Astrocyte of the spinal cord (primary cell): ENCODE measurements at places on chromosomes 7 and 10.

- no peak for DNase-seq
Observed at GRCh38 chr7:5610500-5611186, 170.8 kb downstream of the RNF216 start.

- no peak for DNase-seq
Observed at GRCh38 chr10:113148901-113149300, 198.9 kb downstream of the TCF7L2 start.

- peak; percentile 79 for DNase-seq
Observed at GRCh38 chr10:110502851-110503301, 5.2 kb downstream of the DUSP5 start.

DNA sequence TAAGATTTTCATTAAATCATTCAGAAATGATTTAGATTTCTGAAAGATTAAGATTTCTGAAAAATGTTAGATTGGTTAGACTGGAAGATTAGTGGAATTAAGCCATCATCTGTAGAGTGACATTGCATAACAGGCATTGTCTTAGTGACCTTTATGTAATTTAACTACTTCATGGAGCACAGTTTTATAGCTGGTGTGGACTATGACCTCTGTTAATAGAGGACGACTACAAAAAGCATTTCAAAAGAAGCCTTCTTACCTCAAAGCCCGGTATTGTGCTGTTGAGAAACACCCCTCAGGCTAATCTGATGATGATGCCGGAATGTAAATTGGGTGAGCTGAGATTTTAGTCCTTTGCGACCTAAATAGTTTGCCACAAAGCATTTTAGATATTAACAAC, 55.6 kb downstream of the GALNT11 start:
- DNase-seq, result no peak

DNA sequence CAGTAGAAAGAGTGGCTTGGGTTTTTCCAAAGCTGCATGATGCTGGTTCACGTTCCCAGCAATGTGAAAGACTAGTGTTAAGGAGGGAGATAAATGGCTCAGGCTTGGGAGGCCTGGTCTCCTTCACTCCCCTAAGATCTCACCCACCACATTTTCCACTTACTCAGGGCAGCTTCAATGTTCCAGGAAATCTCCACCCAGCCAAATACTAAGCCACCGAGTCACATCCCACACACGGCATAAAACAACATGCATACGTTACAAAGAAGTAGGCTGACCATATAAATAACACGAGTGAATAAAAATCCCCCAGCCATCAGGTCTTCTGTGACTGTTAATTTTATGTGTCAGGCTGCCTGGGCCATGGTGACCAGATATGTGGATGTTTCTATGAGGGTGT, 303.5 kb downstream of the SFMBT2 start:
- DNase-seq, result peak; percentile 68

GRCh38 chr10:10796774-10797415, 220.8 kb upstream of the CELF2 start:
- peak; percentile 56 for DNase-seq

GRCh38 chr7:138645284-138645683, 55.9 kb downstream of the SVOPL start:
- no peak for DNase-seq

- DNase-seq, result no peak
Observed at GRCh38 chr7:15280078-15280733, 281.6 kb downstream of the AGMO start.

DNA sequence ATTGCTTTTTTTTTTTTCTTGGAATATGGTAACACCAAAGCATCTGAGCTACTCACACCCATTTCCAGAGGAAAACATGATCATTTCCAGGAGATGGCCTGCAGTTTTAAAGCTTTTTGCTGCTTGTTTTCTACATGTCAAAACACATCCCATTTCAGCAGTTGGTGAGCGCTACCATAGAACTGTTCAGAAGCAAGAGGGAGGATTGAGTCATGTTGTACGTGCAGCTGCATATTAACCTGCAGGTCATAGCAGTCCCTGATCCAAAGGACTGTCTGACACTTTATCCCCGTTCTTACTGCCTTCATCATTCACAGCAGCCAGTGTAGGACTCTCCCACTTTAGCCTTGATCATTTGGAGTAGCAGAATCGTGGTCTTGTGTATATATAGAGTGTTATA, 124.6 kb downstream of the AUTS2 start:
- no peak for DNase-seq

- no peak for DNase-seq
Observed at GRCh38 chr10:106136175-106136574, 1028.3 kb downstream of the SORCS1 start.

DNA sequence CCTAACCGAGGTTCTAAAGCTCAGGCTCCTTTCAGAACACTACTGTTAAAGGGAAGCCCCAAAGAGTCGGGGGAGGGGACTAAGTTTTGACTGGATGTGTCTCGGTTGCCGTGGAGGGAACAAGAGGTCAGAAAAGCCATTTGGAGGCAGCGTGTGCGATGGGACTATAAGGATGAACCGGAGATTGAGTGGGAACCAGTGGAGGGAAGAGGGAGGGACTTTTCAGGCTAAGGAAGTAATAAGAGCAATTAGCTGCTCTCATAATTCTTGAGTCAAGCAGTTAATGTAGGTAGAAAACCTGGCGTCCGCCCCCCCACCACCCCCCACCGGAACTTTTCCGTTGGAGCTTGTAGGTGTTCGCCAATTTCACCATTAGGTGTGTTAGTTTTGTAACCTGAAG, 491 bp upstream of the AKAP9 start:
- DNase-seq, result peak; percentile 26

DNA sequence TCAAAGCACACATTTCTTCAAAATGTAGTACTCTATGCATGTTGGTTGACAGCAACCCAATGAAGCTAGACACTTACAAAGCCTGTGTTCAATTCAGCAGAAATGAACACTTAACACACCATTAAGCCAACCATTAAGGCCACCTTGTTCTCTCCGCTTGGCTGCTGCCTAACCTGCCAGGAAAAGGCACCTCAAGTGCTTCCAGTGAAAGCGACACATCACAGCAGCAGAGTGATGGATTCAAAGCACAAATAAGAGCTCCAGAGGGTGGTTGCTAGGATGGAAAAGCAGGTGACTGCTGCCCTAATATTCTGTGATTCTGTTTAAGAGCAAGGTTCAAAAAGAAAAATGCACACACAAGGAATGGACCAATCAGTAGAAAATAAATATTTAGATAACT, 81.5 kb upstream of the GNAI1 start:
- DNase-seq, result no peak

DNA sequence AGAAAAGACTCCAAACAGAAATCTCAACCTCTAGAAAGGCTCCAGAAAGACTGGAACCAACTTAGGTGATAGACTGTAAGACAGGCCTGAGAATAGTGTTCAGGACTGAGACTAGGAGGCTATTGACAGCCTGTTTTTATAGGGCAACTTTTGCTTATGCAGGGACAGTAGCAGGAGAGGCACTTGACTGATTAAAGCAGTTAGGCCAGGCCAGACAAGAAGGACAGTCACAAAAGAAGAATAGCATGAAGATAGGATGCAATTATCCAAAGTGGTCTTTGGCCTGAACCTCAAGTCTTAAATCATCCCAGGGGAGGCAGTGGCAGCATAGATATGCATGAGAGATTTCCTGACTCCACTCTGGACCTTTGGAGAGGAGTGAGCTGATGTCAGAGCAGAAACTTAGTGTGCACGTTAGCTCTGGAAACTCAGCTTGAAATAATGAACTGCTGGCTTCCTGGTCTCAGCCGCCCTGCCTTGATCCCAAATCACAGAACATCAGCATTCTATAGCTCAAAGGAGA, 290.6 kb downstream of the SORCS3 start:
- no peak for DNase-seq

DNA sequence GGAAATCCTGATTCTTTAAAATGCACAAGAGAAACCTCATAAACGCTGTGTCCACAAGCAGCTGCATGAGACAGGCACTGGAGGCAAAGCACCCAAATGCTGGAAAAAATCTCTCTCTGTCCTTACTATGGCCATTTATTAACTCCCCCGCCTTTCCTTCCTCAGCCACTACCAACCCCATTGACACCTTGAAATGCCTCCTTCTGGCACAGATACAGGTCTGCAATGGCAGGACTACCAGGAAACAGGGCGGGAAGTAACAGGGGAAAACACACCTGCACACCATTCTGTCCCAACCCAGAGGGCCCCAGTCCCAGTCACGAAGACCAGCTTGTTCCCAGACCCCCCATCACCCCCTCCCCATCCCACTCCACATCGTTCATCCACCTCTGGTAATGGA, 224.3 kb downstream of the PARD3 start:
- DNase-seq, result no peak

- no peak for DNase-seq
Observed at GRCh38 chr10:132893090-132893489, 49.3 kb downstream of the CFAP46 start.

GRCh38 chr7:100257017-100257416, 37.3 kb downstream of the PVRIG start:
- DNase-seq, result no peak

- DNase-seq, result no peak
Observed at GRCh38 chr7:43868681-43869005, 674 bp downstream of the MRPS24 start.

DNA sequence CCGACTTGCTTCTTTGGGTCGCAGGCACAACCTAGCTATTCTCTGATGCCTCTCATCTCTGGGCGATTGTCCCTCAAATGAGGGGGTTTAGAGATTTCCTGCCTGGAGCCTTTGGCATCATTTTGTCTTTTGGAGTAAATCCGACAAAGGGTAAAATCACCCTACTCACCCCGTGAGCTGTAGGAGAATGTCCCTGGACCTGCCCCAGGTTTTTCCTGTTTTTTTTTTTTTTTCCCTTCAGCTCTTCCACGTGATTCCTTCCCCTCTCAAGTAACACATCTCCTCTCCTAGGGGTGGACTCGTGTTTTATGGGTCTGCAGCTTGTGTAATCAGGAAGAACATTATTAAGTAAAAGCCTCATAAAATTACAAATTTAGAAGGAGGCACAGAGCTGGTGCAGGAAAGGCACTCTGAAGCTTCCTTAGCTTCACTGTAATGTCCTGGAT, 128.4 kb upstream of the ZNF746 start:
- no peak for DNase-seq

- DNase-seq, result no peak
Observed at GRCh38 chr10:46297406-46298204, 10.8 kb downstream of the ANTXRL start.

- DNase-seq, result no peak
Observed at GRCh38 chr7:109898-110556, 82.3 kb upstream of the FAM20C start.

GRCh38 chr10:110398419-110399105, 93.8 kb upstream of the SMNDC1 start:
- DNase-seq, result peak; percentile 90

GRCh38 chr10:60570272-60570865, 180.7 kb upstream of the ANK3 start:
- no peak for DNase-seq

GRCh38 chr10:14669576-14669975, 105.1 kb downstream of the FAM107B start:
- no peak for DNase-seq

GRCh38 chr10:103276251-103276895, 565 bp upstream of the INA start:
- DNase-seq, result no peak

DNA sequence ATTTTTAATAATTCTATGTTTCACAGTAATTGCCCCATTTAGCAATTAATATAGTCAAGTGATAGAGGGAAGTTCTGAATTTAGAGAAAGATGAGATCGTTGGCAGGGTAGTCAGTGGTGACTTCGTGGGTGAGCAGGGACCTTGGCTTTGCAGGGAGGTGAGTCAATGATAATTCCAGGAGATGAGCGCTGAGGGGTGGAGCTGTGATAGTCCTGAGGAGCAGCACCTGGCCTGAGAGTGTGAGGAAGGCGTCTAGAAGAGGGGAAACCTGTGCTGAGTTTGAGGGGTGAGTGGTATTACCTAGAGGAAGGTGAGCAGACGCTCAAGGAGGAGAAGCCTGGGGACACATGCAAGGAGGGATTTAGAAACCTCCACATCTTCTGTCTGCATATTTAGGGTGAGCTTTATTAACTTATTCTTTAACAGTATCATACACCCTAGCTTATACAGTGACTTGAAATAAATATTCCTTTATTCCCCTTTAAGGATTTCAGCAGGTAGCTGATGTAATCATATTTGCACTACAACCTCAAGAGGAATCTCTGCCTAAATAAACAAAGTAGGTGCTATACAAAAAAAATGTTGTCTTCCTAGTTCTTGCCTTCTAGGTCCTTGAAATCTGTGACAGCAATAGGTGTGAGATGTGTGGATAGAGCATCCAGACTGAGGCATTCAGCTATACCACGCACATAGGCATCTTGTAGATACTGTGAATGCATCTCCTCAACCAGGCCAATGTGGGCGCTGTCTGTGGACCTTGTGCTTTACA, 2.1 kb upstream of the TRIL start:
- DNase-seq, result no peak

DNA sequence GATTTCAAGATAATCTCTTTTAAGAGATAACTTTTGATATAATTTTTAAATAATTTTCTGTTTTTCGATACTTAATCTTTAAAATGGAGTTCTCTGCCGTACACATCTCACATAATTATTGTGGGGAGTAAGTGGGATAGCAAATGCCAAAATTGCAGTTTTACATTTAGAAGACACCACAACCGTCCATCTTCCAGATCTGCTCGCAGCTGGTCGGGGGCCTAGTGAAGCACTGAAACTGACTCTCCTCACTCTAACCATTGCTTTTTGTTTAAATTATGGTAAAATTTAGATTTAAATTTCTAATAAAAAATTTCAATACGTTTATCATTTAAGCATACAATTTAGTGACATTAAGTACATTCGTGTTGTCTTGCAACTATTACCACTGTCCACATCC, 94.2 kb downstream of the PRR15 start:
- DNase-seq, result no peak

GRCh38 chr10:132326925-132327324, 5.1 kb upstream of the LRRC27 start:
- DNase-seq, result no peak

GRCh38 chr7:150931199-150931869, 46.8 kb downstream of the KCNH2 start:
- DNase-seq, result no peak

- DNase-seq, result no peak
Observed at GRCh38 chr7:98555403-98555802, 61.7 kb upstream of the NPTX2 start.

- no peak for DNase-seq
Observed at GRCh38 chr7:128832880-128833147, 2.6 kb downstream of the FLNC start.

GRCh38 chr10:91311601-91312381, 91.3 kb downstream of the PCGF5 start:
- peak; percentile 35 for DNase-seq

DNA sequence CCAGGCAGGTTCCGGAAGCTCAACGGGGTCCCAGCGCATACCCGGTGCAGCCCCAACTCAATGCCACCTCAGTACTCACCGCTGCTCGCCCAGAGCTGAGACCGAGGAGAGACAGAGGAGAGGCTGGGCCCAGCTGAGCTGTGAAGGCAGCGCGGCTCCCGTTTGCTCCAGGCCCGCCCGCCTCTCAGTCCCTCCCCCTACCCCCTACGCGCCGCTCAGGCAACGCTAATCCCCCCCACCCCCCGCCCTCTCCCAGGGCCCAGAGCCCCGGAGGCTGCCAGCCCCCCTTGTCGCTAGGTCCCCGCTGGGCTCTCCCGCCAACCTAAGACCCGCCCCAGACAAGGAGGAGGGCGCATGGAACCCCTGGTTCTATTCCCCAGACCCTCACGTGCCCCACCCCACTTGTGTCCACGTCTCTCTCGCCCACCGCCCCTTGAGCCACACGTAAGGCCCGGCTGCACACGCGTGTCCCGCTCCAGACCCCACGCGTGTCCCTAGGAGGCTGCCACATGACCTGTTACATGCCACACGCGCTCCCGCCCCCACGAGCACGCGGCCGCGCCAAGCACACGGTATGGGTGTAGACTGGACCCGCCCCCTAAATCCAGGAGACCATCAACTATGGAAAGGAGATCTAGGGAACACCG, at the start of gene PSD:
PSD (minus strand) TSS at position 164 of the 647 bp plus-strand sequence. CDS start 1,747 bp downstream, outside the sequence.
- DNase-seq, result no peak
